ENCODE measurements at places on chromosomes 5 and 9.

GRCh38 chr9:89802781-89803355 is 198.1 kb downstream of the GADD45G start:
- DNase-seq, result peak; percentile 64

DNA sequence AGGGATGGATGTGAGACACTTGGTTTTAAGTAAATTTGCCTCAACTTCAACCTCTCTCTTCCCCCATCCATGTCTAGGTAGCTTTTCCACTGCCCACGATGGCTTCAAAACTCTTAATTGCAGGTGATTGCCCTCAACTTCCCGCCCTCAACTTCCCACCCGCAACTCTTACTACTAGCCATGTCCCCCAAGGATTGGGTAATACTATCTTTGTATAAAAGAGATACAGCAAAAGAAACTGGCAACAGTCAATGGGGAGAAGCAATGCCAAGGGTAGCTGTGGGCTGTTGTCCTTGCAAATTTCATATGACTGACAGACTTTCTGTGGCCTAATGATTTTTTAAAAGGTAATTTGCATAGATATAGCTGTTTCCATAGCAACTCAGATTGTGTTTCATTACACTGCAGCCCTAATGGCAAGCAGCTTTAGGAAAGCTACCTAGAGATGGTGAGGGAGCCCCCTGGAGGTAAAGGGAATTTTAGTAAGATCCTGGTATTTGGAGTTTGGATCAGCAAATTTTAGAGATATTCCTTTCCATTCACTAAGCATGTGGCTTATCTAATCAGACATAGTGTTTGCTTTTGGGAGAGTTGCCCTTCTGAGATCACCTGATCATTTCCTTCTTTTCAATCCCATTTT is 421.5 kb upstream of the DAP start:
- DNase-seq, result peak; percentile 71

GRCh38 chr9:82939451-82939850 is 123.5 kb downstream of the RASEF start:
- peak; percentile 53 for DNase-seq

GRCh38 chr5:125654392-125654791 is 768.8 kb upstream of the GRAMD2B start:
- no peak for DNase-seq

DNA sequence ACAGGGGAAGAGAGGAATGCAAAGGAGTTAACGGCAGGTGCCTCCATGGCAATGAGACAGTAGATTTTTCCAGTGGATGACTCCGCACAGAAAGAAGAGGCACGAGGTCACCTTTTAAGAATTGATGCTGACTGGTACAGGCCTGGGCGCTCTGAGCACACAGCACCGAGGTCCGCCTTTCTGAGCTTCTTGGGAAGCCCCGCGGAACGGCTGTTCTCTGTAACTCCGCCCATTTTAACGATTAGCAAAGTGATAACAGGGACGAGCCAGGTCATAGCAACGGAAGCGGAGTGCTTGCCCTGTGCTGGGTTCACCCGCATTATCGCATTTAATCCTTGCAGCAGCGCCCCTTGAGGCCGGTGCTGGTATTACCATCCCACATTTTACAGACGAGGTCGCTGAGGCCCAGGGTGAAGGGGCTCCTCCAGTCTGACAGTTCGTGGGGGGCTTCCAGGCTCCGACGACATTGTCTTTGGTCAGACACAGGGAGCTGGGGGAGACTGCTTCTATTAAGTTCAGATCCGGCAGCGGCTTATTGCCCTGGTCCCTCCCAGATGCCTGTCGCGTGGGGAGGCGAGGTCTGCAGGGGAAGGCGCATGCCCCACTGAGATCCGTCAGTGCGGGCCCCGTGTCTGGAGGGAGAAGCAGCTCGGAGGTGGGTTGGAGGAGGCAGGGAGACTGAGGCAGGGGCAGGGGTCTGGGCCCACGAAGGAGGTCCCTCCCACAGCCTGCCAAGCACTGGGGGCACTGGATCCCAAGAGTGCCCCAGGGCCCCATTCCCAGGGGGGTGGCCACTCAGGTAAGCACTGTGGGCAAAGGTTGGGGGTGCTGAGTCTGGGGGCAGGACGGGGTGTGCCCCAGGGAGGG is 22.3 kb upstream of the HMCN2 start:
- DNase-seq, result peak; percentile 47

GRCh38 chr9:105401651-105402050 is 46.2 kb upstream of the FSD1L start:
- DNase-seq, result no peak

- no peak for DNase-seq
These were observed 112.6 kb upstream of the CCDC112 start for GRCh38 chr5:115409094-115409493.

DNA sequence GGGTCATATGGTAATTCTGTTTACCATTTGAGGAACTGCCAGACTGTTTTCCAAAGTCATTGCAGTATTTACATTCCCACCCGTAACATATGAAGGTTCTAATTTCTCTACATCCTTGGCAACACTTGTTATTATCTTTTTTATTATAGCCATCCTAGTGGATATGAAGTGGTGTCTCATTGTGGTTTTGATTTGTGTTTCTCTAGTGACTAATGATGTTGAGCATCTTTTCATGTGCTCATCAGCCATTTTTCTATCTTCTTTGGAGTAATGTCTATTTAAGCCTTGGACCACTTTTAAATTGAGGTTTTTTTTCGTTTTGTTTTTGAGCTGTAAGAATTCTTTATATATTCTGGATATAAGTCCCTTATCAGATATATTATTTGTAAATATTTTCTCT is 132.8 kb upstream of the RUSC2 start:
- peak; percentile 12 for DNase-seq

DNA sequence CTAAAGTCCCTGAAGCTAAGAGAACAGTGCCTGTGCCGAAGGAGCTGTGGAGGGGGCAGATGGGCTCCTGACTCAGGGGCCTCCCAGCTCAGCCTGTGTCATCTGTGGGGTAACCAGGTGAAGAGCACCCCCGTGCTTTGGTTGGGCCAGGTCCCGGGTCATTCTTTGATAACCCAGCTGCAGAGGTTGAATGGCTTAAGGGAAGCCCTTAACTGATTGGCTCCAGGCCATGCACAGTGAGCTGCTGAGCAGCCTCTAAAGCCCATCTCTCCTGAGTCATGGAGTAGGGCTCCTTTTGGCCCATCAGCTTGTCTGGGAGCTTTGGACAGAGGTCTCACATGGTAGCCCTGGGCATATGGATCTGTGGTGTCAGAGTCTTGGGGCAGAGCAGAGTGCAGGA is 28.7 kb downstream of the COL27A1 start:
- no peak for DNase-seq

DNA sequence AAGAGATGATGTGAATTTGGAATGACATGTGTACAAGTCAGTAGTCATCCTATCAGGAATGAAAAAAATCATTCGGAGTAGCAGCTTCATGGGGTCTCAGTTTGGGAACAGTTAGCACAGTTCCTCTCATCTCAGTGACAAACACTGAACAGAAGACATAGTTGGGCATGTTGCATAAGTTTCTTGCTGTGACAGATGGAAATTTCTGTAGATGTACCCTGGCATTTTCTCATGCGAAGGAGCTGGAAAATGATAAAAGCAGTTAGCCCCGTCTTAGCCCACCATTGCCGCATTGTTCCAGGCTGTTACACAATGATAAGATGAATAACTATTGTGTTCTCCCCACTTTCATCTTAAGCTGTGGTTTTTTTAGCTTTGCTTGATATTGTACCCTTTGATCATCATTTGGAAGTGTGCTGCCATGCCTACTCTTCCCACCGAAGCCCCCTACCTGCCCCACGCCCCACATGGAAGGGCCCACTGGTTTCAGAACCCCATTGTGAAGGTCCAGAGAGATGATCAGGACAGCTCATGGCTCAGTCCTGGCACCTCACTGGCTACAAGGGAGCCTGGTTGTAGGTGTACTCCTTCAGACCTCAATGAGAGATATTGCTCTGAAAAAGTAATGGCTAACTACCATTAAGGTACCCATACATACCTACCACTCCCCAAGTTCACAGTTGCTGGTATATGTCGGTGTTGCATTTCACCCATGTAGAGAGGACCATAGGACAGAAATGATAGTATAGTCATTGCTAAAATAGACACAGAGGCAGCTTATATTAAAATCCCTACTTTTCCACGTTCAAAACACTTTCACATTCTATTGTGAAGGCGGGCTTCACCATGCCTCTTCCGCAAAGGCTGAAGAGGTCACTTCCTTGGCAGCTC is 38.8 kb downstream of the SFXN1 start:
- no peak for DNase-seq

DNA sequence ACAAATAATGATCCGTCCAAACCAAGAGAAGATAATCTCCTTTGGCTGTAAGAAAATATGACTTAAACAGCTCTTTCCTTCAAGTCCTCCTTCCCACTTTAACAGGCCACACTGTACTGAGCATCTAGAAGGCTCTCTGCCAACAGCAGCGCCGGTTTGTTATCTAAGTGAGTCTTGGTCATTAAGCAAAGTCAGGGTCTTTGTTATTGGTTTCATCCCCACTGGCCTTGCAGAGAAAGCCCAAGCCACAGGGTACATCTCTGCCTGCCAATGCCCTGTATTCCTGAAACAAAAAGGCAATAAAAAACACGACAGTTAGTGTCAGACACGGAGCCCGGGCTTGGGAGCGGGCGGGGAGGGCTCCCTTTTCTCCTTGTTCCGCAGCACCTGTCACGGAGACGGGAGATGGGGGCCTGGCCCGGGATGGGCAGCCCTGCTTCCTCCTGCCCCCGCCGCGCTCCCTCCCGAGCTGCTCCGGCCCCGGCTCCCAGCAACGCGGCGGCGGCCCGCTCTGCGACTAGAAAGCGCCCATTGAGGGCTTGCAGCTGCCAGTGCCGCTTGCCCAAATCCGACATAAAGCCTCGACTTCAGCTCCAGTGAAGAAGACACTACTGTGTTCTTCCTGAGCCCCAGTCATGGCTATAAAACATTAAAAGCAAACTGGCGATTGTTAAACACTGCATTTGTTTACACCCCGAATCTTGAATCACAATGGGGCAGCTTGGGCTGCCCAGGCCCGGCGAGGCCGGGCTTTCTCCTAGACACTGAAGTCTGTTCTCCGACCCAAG is 28.1 kb upstream of the PIK3R1 start:
- no peak for DNase-seq

DNA sequence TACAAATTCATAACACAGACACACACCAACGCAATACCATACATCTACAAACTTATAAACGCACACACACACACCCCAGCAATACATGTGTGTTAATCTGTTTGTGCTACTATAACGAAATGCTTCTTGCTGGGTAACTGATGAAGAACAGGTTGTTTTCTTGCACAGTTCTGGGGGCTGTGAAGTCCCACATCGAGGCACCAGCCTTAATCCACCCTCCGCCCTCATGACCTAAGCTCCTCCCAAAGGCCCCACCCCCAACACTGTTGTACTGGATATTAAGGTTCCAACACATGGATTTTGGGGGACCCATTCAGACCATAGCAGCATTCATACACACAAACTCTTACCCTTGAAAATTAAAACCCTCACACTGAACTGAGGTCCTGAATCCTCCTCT is 38.8 kb upstream of the LPCAT1 start:
- no peak for DNase-seq

DNA sequence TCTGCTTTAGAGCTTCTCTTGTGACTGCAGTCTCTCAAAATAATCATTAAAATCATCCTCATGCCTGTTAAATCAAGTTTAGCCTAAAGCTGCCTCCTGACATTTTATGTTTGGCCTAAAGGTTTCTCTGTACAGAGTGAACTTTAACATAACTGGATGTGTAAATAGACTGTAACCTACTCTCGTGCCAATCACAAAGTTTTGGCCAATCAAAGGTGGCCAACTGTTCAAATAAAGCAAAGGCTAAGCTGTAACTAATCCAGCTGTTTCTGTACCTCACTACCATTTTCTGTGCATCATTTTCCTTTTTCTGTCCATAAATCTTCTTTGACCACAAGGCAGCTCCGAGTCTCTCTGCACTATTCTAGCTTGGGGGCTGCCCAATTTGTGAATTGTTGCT is 86.2 kb downstream of the GCNT1 start:
- DNase-seq, result no peak

- no peak for DNase-seq
These were observed 210.8 kb downstream of the CWC27 start for GRCh38 chr5:64979531-64979930.

- DNase-seq, result no peak
These were observed 259.1 kb upstream of the DAPK1 start for GRCh38 chr9:87238545-87238944.

DNA sequence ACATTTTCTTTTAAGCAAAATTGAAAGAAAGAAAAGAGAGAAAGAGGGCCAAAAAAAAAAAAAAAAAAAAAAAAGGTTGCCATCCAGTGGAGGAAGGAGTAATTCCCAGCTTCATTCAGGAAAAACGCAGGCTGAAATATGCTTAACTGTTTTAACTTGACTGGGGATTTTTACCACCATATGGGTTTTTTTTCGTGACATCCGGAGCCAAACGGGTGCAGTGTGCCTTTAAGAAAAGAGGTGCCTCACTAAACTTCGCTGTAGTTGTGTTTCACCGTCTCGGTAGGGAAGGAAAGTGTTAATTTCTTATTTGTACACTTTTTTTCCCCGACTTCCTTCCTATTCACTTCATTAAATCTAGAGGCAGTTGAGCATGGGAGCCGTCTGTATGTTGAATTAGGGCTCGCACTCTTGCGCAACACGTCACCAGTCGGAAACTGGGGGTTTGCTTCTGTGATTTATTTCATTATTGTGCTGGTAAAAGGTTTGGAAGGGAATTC is 143.0 kb downstream of the SMARCA2 start:
- peak; percentile 76 for DNase-seq

DNA sequence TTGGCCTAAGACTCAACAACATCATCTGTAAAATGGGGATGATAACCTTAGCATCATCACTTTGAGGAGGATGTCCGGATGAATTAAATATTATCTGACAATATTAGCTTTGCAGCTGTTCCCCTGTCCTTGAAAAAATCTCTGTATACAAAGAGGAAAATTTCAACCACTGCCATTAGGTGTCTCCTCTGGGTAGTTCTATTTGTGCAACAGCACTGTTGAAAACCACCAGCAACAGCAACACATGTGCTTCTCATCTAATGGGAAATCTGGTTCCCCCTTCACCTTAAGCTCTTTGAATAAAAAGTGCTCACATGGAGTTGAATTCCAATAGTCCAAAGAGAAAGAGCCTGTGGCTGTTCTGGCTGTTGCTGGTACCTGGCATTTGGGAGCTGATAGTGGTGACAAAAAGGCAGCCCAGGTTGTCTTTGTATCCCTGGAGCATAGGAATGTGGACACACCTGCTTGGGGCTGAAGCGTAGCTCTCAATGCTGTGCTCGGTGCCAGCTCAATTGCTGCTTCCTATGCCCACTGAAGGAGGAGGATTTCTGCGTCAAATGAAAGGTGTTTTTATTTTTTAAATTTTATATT is 322.1 kb upstream of the MSX2 start:
- DNase-seq, result no peak

- no peak for DNase-seq
These were observed 57.0 kb downstream of the TTC39B start for GRCh38 chr9:15249981-15250380.

DNA sequence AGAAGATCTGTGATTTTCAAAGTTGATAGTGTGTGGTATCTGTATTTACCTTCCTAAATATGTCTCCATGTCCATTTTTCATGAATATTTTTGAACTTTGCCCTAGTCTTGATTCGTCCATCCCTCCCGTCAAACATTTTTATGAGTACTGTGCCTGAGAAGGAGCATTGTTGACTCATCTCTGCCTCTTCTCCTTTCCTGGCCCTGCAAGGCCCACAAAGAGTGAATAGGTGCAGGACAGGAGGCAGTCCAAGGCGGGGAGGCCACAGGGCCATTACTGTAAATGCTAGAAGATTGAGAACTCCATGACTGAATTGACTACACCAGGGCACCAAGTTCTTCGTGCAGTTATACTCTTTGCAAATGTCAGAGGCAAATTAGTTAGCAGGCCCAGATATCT is 200.9 kb downstream of the ZSWIM6 start:
- DNase-seq, result no peak

Data from NCI-H2081 (cell line).